Activated T-helper 2 cell treated with anti-CD3 and anti-CD28 coated beads, Interferon-gamma antibody, Interleukin-2, Interleukin-4, amounts not matched to agents 10 μg/mL and 5 μg/mL and 100 μg/mL, durations not matched to agents 14 hours and 24 hours and 36 hours (primary cell): ENCODE measurements at places on chromosomes 1 and 21. TPM values are rescaled to one million over a fixed set of nuclear protein-coding genes. Genes with fewer than 3 reads are reported as not detected.
A peak's percentile ranks its signal among the peaks of the same experiment; 100 is the strongest.

DNA sequence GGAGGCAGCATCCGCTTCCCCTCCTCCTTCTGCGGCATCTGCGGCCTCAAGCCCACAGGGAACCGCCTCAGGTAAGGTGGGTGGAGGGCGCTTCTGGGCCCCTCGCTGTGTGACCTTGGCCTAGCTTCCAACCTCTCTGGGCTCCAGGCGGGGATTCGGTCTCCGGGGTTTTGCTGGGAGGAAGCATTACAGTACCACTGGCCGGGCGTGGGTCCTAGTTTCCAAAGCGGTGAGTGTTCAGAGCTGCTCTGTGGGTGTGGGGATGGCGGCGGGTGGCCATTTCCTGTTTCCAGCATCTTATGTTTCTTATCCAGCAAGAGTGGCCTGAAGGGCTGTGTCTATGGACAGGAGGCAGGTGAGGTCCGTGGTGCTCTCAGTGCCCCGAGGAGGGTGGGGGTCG is 11.6 kb downstream of the FAAH start:
- DNase-seq, result no peak

DNA sequence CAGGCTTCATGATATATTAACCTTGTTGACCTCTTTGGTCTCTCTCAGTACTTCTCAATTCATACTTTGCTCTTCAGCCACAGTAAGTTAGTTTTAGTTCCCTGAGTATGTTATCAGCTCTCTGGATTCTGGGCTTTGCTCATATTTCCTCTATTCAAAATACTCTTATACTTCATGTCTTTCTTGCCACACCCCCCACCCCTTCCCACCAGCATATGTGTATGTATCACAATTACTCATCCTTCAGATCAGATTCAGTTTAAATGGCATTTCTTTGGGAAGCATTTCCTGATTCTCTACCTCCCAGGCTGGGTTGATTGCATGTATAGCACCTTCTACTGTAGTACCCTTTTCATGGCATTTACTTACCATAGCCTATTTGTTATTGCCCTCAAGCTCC is 28.3 kb downstream of the SLC30A7 start:
- DNase-seq, result no peak

GRCh38 chr1:33130297-33130696 is 49.3 kb downstream of the AZIN2 start:
- no peak for DNase-seq

GRCh38 chr21:26952374-26953066 is 14.4 kb downstream of the ADAMTS5 start:
- DNase-seq, result no peak

DNA sequence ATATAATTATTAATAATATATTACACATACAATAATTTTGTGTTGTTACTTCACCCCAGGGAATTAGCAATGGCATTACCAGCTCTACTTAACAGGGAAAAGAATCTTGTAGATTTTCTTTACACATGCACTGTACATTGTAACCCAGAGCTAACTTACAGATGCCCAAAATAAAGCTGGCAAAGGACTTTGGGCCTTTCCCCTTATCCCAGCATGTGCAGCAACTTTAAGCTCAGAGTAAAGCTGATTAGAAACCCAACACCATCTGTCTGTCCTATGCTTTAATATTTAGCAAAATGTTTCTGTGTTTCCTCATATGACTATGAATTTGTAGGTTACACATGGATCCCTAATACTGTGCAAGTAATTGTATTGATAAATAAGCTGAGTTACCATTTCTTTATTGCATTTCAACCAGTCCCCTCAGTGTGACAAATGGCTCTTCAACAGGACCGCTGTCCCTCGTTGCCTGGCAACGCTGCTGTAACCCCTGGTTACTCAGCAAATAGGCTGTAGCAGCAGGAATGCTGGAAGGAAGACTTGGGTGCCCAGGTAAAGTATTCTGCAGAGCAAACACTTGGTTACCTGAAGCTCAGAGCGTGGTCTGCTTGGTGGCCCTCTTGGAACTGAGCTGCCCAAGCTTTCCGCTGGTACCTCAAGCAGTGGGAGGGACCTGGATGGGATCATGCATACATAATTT is at the start of gene USH2A:
TSS of gene USH2A (minus strand) at position 628 of the 700 bp plus-strand sequence. CDS start 1,112 bp downstream, outside the sequence.
- DNase-seq, result no peak

DNA sequence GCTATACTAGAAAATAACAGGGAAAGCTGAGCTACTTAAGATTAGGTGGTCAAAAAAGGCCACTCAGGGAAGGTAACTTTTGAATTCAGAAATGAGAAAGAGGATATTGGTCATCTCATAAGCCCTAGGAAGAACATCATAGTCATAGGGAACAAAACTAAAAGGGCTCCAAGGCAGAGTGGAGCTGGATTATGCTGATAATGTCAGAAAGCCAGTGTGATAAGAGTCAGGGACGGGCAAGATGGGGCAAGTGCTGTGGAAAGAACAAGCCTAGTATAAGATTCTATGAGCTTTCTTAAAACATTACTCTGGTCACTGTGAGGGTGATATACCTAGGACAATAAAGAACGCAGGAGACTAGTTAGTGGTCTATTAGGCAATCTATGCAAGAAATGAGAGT is 106.6 kb downstream of the DUSP10 start:
- no peak for DNase-seq

GRCh38 chr1:77509051-77509492 is 173.4 kb downstream of the ZZZ3 start:
- no peak for DNase-seq

GRCh38 chr1:223326776-223327175 is 37.2 kb downstream of the SUSD4 start:
- no peak for DNase-seq

DNA sequence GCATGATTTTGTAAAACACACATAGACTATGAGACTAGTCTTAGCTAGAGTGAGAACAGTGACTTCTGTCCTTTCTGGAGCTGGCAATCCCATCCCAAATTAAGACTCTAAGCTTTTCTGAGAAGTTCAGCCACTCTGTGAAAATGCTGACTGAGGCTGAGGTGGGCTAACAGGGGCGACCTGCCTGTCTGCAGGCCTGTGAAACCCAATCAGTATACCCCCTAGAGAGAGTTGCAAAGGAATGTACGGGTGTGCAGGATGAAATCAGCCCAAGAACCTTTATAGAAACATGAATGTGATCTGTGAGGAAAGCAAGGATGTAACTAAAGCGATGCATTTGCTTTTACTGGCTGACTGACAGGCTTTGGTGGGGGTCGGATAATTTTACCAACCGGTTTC is 16.0 kb upstream of the TBX15 start:
- no peak for DNase-seq

- no peak for DNase-seq
These were observed 21.1 kb downstream of the TFAP2E start for GRCh38 chr1:35594005-35594760.

GRCh38 chr1:212678456-212679410 is 20.9 kb downstream of the BATF3 start:
- no peak for DNase-seq

- DNase-seq, result no peak
These were observed 19.6 kb downstream of the BACE2 start for GRCh38 chr21:41187537-41188025.

GRCh38 chr21:36839123-36839522 is 127.3 kb downstream of the HLCS start:
- no peak for DNase-seq

- DNase-seq, result no peak
These were observed 36.1 kb downstream of the VN1R5 start for GRCh38 chr1:247291833-247292561.

DNA sequence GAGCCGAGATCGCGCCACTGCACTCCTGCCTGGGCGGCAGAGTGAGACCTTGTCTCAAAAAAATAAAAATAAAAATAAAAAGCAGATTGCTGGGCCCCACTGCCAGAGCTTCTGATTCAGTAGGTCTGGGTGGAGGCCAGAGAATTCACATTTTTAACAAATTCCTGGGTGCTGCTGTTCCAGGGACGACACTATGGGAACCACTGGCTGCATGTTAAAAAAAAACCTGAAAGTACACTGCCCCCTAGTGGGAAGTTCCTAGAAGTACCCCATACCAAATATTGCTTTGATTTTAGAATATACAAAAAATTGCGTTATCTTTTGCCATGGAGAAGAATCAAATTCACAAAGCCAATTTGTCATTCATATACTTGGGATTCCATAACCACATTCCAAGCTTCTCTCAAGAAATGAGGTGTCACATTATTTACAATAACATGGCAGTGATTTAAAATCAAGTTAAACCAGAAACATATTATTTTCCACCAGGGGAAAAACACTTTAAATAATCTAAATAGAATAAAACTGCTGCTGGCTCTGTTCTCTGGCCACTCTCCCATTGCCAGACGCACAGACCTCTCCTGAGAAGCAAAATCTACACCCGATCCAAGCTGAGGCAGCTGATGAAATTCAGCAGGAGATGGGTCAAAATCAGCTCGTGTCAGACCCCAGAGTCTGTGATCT is 27.4 kb downstream of the SYF2 start:
- DNase-seq, result no peak

DNA sequence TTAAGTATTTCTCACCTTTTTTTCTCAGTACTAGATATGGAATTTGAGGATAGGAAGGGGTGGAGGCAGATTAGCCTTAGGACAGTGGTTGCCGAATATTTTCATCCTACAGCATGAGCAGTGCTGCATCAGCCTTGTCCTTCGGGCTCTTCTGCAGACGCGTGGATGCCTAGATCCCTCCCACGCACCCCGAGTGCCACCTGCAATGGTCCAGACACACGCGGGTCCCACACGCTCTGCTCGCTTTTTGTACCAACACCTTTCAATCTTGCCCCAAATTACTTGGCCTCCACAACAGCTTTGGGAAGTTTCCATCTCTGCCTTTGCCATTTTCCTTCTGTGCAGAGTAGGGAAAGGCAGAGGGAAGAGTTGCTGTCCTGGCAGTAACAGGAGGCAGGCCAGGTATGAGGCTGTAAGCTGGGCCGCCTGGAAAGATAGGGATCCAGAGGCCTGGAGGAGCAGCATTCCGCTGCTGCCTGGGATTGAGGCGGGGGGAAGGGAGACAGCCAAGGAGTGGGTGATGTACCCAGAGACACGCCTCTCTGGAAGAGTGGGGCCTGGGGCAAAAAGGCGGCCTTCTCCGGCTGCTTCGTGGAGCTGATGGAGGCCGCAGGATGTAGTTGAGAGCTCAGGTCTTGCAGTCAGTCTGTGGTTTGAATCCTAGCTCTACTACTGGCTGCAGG is 467.7 kb downstream of the KIF26B start:
- DNase-seq, result no peak

GRCh38 chr1:2493691-2494322 is 17.7 kb downstream of the PLCH2 start:
- DNase-seq, result no peak

DNA sequence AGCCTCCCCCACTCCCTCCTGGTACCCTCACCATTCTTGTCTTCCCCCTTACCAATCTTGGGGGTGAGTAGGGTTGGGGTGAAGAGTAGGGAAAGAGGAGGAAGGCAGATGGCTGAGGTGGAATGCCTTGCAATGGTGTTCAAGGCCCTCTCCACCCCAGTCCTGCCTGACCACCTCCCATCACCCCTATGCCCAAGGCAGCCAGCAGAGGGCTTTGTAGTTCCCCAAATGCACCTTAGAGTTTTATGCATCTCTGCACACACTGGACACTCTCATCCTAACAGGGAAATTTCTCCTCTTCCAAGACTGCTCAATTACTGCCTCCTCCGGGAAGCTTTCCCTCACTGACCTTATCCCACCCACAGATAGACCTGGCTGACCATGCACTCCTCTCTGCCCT is 15.4 kb downstream of the KIF17 start:
- no peak for DNase-seq

- DNase-seq, result no peak
These were observed 396.5 kb downstream of the SMYD3 start for GRCh38 chr1:246110343-246111219.

- no peak for DNase-seq
These were observed 312.0 kb upstream of the DUSP10 start for GRCh38 chr1:222053790-222054294.

GRCh38 chr21:32545948-32546441 is 39.3 kb downstream of the TCP10L start:
- no peak for DNase-seq

DNA sequence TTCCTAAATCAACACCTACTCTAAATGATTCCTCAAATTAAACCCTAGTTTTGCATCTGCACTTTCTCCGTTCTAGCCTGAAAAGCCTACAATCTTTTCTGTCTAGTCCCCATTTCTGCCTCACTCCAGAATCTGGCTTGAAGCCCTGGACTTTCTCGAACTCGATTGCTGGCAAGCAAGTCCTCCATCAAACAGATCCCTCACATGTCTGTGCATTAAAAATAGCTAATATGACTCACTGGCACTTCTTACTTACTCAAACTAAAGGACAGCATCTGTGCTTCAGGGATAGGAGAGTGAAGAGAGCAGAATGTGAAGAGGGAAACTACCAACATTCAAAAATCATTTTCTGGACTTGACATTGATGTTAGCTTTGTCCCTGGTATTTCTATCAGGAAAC is 51.8 kb upstream of the CXADR start:
- no peak for DNase-seq

- no peak for DNase-seq
These were observed 61.9 kb downstream of the NFASC start for GRCh38 chr1:204932573-204932909.

DNA sequence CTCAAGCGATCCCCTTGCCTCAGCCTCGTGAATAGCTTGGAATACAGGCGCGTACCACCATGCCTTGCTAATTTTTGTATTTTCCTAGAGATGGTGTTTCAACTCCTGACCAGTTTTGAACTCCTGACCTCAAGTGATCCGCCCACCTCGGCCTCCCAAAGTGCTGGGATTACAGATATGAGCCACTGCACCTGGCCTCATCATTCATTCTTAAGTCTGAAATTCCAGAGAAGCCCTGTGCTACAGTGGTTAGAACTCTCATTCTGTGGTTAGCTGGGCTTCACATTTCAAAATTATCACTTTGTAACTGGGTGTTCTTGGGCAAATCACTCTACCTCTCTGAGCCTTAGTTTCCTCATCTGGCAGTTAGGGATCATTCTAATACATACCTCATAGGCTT is 86.1 kb upstream of the POU3F1 start:
- no peak for DNase-seq

DNA sequence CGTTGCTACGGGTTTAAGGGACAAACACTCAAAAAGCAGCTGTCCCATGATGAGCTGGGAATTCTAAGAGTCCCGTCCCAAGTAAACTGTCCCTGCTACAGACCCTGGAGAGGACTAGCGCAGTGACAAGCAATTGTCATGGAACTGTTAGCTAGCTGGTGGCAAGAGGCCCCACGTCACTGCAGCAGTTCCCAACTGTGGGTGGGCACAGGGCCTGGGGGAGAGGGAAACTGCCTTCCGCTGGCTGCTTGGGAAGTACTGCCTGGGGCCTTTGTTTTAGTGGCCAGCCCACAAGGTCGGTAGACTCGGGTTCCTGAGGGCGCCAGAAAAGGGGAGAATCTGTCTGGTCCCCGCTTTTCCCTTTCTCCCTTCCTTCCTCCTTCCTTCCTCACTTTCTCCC is 97.4 kb downstream of the LACTBL1 start:
- no peak for DNase-seq

GRCh38 chr1:41516168-41517061 is 31.9 kb upstream of the EDN2 start:
- peak; percentile 44 for DNase-seq

The MRPS6 gene
- 117 and 120 TPM in 2 replicates for total RNA-seq

The DFFA gene
- total RNA-seq, result 52.9 and 53.8 TPM in 2 replicates

The KLF17 gene
- not detected in 2 replicates for total RNA-seq

The PPIAL4G gene
- total RNA-seq, result 0.05 TPM in 1 of 2 replicates, not detected in the other

The PRAMEF13 gene
- not detected in 2 replicates for total RNA-seq

The TRIM63 gene
- total RNA-seq, result not detected in 2 replicates

The PKLR gene
- total RNA-seq, result not detected in 2 replicates

The ANGPTL3 gene
- total RNA-seq, result not detected in 2 replicates

The LEPR gene
- 2.0 and 2.4 TPM in 2 replicates for total RNA-seq

The CNR2 gene
- total RNA-seq, result 0.05 and 0.07 TPM in 2 replicates

The GPR37L1 gene
- total RNA-seq, result not detected in 2 replicates

The ARHGEF16 gene
- not detected in 2 replicates for total RNA-seq

The TAF13 gene
- 21.6 and 25.0 TPM in 2 replicates for total RNA-seq

The BCL2L15 gene
- 0.39 and 1.1 TPM in 2 replicates for total RNA-seq
